ENCODE measurements at places on chromosomes 6 and 20. TPM values are rescaled to one million over a fixed set of nuclear protein-coding genes. Genes with fewer than 3 reads are reported as not detected.

LST1 gene
- 17.9 TPM for total RNA-seq

MYCT1 gene
- 0.26 TPM for total RNA-seq

LY6G6C gene
- not detected for total RNA-seq

DDO gene
- not detected for total RNA-seq

GRCh38 chr20:37901240-37901639 lies 1.7 kb upstream of the VSTM2L start:
- DNase-seq: no peak

DNA sequence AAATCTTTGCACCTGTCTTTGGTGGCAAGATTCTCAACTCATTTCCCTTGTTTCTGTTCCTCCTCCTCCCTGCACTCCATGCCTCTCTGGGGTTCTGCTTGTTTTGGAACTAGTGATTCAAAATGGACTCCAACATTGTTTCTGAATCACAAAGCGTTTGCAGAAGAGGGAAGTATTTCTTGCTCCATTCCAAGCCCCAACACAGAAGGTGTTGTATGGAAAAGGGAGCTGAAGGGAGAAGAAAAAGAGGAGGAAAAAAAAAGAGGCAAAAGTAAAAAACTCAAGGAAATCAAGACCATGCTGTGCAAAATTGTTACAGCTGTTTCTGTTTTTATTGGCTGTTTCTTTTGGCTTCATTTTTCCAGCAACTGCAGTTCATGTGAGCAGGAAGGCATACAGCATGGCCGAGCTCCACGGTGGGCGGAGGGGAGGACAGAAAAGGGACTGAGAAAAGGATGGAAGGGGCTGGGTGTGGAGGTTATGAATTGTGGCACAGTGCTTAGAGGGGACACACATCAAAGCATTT lies 66.9 kb upstream of the PRL start:
- no peak for DNase-seq

GRCh38 chr6:137651591-137652335 lies 157.6 kb upstream of the OLIG3 start:
- no peak for DNase-seq

- DNase-seq: no peak
Measured at GRCh38 chr6:29005183-29005885, at the start of gene ZNF311. Gene ZNF311, minus strand, starts transcription at chr6:29005315. Its CDS starts 1,361 bp downstream, at chr6:29003954.

- no peak for DNase-seq
Measured at GRCh38 chr6:106025655-106026054, 60.5 kb upstream of the PRDM1 start.

DNA sequence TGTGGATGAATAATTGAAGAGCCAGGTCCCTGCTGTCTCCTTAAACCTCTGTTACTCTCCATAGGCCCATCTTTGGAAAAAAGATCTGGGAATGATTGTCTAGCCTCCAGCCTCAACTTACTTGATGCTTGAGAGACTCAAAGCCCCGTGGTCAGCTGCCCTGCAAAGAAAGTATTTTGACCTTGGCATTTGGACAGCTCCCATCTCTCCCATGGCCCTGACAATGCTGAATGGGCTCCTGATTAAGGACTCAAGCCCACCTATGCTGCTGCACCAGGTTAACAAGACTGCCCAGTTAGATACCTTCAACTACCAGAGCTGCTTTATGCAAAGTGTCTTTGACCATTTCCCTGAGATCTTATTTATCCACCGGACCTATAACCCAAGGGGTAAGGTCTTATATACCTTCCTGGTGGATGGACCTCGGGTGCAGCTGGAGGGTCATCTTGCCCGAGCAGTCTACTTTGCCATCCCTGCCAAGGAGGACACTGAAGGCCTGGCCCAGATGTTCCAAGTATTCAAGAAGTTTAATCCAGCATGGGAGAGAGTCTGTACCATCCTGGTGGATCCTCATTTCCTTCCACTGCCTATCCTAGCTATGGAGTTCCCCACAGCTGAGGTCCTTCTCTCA lies 1.6 kb downstream of the ZSWIM1 start:
- DNase-seq: no peak

DNA sequence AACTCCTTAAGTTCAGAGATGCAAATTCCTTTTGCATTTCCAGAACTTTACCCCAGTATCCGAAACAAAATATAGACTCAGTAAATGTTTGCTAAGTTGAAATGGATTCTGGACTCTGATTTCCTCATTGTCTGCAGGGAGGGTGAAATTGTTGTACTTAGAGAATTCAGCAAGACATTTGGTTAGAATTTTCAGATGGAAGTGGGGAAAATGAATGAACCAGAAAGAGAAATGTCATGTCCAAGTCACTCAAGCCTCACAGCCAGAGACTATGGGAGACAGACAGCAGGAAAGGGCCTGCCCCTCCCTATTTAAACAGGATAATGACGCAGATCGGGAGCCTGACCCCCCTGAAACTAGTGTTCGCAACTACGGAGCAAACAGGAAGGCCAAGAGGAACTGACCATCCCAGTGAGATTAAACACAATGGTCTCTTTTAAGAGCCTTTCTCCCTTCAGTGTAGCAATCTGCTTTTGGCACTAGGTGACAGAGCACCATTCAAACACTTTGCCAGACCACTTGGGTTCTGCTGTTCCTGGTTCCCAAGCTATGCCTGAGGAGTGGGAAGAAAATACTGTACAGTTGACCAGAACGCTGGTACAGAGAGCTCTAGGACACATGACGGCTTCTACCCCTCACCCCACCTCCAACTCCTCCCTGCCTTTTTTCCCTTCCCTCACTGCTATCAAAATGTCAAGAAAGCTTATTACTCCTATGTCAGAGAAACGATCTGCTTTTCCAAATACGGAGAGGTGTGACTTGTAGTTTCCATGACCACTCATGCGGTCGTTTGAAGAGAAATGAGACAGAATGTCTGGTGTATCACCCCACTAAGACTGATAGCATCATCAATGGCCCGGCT lies 13.7 kb downstream of the NEDD9 start:
- DNase-seq: no peak

DNA sequence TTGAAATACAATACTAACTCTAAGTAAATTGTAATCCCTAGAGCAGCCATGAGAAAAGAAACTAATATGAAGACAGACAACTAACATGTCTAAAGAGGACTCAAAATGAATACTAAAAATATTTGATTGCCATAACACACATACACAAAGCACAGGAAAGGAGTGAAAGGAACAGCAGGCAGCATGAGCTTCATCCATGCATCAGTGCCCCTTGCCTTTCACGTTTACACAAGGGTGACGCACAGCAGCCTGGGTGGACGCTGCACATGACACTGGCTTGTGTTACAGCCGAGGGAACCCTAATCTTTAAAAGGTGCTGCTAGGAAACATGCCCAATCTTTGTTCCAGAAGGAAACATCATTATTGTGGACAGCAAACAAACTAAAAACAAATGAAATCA lies 123.5 kb downstream of the MAN1A1 start:
- DNase-seq: no peak

- DNase-seq: no peak
Measured at GRCh38 chr6:112929641-112930040, 582.5 kb downstream of the RFPL4B start.

GRCh38 chr6:167475947-167476346 lies 151.1 kb downstream of the TTLL2 start:
- no peak for DNase-seq

- DNase-seq: no peak
Measured at GRCh38 chr6:32202186-32202585, 9.7 kb upstream of the GPSM3 start.

GRCh38 chr20:36149469-36149868 lies 5.1 kb upstream of the EPB41L1 start:
- DNase-seq: no peak

DNA sequence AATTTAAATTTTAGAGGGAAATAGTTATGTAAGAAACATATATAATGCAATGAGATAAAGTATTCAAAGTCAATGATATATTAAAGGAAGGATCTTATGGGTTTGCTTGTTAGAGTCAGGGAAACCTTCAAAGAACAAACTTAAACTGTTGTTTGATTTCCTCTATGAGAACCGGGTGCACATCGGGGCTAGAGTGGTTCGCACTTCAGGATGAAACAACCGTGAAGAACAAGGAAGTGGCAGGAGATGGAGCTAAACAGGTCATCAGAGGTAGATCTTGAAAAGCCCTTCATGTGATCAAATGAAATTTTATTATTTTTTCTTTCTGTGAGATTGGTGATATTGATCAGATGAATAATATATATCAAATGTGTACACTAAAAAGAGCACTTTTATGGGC lies 951.9 kb upstream of the FLRT3 start:
- no peak for DNase-seq

Measured in T-cell (primary cell).